Thymus (tissue), 14 donors: ENCODE measurements at places on chromosomes 3 and 15.
A peak's percentile ranks its signal among the peaks of the same experiment; 100 is the strongest.

GRCh38 chr15:87863152-87863551 lies 393.4 kb downstream of the NTRK3 start:
- no peak for DNase-seq

GRCh38 chr15:39695793-39696192 lies 86.8 kb downstream of the FSIP1 start:
- DNase-seq, result no peak

GRCh38 chr3:1190569-1190968 lies 97.7 kb downstream of the CNTN6 start:
- no peak for DNase-seq

- DNase-seq, result no peak
Observed at GRCh38 chr15:62105266-62105665, 38.5 kb downstream of the C2CD4A start.

DNA sequence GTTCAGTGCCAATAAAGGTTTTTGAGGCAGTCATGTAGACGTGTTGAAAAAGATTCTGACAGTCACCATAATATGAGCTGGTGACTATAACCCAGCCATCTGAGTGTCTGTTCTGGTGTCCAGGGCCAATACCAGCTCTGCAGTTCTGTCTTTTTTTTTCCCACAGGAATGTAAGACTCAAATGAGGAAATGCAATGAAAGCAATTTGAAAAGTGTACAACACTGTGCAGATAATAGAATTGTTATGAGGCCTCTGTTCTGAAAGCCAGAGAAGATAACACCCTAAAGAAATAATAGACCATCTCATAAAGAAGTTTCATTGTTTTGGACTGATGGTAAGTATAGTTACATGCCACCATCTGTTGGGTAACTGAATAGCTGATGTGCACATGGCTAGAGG lies 57.1 kb downstream of the CLDN1 start:
- no peak for DNase-seq

DNA sequence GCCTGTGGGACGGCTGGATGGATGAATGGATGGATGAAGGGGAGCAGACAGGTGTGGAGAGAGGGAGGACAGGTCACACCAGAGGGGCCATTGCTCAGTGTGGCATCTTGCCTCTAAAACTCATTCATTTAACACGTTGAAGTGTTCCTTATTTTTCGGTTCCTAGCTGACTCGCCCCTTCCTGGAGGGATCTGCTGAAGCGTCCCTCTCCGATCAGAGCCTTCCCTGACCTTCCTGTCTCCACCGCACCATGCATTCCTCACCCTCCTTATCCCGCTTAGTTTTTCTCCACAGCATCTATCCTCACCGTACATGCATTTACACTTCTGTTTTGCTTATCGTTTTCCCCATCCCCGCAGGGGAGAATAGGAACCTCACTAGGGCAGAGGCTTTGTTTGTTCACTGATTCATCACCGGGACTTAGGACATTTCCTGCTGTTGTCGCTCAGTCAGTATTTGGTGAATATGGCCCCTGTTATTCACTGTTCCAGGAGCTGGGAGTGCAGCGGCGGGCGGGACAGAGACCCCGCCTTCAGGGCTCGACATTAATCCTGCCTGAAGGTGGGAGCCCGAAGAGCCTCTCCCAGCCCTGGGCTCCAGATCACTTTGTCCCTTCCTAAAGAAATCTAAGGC lies 32.0 kb downstream of the FOXL2 start:
- DNase-seq, result no peak

DNA sequence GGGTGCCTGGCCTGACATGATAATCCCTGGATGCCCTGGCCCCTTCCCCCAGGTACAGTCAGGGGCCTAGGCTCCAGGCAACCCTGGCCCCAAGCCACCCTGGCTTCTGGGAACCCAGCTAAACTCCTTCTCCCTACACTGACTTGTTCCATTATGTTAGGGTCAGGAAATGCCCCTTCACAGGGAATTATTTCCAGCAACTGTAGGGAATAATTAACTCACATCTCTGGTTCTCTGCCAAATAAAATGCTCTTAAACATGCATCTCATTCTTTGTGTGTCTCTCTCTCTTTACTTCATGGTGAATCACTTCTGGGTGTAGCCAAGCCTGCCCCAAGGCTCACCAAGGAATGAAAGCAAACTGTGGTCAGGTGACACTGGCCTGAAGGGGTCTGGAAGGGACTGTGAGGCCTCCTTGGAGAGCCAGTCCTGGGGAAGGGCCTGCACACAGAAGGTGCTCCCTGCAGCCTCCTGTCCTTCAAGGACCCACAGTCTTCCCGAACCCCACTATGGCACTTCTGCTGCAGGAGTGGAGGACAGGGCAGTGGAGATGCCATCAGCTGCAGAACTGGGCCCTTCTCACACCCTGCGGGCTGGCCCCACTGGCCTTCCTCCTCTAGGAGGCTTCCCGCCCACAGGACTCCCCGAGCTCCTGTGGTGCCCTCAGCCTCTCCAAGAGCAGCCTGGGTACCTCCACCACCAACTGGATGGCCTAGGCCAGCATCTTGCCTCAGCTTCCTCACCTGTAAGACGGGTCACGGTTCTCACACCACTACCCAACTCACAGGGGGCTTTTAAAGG lies 17.6 kb downstream of the TKT start:
- no peak for DNase-seq

GRCh38 chr3:65531499-65531898 lies 507.2 kb downstream of the MAGI1 start:
- DNase-seq, result no peak

GRCh38 chr3:58588030-58588614 lies 10.9 kb upstream of the FAM107A start:
- DNase-seq, result peak; percentile 24

DNA sequence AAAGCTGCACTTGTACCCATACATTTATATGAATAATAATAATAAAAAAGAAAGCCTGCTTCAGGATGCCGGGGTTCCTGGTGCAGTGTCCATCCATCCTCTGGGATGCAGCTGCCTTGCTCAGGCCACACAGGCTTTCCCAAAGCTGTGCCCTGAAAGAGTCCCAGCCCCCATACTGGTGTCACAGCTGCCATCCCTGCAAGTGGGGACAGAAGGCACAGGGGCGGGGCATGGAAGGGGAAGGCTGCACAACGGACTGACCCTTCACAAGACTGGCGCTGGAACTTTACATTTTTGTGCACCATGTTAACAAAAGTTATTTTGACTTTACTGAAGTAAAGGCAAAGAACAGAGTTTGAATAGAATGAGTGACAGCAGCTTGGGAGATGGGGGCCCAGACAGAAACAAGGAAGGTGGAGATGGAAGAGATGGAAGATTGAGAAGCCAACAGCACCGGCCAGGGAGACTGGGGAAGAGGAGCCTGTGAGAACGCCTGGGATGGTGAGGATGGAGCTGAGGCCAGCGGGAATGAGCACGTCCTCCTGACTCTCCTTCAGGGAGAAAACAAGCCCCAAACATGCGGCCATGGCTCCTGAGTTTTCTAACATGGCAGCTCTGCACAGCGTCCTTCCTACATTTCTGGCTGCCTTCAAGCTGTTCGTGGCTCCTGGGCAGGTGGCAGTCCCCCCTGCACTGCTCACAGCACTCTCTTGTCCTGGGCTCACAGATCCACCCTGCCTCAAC lies 73.1 kb downstream of the ABTB1 start:
- DNase-seq, result no peak

- DNase-seq, result no peak
Observed at GRCh38 chr15:63043335-63044076, 959 bp downstream of the TPM1 start.

DNA sequence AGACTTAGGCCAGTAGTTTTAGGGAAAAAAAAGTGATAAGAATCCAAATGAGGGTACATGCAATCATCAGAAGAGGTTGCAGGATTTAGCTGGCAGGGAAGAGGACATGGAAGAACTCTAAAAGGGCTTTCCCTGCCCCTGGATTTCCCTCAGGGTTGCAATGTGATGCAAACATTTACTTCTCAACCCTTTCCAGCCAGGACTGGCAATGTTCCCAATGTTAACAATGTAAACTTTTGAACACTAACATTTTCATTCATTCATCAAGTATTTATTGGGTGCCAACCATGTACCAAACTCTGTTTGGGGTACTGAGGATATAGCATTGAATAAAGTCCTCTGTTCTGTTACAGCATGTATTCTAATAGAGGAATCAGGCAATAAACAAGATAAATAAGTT lies 349.4 kb upstream of the LRRC3B start:
- no peak for DNase-seq

DNA sequence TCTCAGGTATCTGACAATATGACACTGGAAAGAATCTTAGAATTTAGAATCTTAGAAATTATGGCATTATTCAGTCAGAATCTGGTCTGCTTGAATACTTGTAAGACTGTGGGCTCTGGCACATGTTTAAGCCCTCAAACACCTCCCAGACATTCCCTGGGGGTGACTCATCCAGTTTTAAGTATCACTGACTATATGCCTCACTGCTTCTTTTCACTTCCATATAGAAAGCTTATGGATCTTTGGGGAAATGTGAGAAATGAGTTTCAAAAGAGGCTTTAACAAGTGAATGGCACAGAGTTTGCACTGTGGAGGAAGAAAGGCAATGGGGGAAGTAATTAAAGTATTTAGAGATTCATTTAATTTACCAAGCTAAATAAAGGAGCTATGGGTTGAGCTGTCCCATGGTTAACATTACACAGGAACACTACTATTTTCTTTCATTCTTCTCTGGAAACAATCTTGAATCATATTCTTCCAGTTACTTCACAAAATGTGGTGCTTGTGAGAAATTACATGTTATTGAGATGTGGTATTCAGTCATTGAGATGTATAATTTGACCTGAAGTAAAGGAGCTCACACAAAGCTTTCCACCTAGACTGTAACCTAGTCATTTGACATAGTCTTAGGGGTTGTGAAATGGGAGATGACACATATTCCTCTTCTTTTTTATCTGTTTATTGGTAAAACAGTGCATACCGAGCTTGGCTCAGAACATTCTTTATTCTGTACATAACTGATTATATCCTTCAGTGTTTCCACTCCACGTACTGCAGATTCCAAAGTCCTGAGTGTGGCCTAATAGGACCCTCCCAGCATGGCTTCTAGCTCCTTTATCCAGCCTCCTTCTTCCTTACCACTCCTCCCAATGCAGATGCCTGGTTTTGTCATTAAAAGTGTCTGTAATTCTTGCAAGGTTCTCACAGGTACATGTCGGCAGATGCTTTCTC lies 544.6 kb upstream of the NECTIN3 start:
- no peak for DNase-seq

DNA sequence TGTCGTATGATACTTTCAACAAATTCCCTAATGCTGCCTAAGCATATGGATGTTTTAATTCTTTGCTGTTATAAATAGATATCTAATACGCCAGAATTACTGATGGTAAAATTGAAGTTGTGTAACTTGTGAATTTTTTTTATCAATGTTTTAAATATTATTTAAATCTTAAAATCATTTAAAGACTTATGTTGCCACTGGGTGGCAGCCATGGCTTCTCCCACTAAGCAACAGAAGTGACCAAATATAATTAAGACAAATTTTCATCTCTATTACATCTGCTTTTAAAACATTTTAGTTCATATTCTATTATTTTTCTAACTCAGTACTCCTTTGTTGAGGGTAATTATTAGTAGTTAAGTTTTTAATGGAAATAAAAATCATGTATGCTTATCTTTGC lies 8.1 kb upstream of the IL20RB start:
- DNase-seq, result peak; percentile 17

DNA sequence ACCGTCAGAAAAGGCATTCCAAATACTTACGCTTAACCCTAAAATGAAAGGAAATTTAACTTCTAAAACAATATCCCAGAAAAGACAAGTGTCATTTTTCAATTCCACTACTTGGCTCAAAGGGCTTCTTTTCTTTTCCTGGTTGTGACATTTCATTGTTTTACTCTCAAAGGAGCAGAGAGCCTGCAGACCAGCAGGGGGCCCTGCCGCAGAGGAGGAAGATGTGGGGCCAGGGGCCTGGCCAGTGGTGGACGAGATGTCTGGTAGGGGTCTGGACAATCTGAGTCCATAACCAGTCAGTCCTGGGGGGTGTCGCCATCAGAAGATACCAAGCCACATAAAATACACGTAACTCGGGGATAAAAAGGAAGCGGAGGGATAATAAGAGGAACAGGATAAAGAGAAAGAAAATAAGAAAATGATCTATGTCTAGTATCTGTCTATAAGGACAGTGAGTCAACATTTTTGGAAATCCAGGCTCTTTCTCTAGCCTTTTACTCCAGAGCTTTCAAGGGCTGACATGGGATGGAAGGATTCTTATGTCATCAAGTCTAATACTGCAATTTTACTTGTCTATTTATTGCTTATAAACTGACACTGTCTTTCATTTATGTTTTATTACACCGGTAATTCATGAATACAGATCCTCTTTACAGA lies 54.2 kb upstream of the ARHGEF3 start:
- no peak for DNase-seq

- no peak for DNase-seq
Observed at GRCh38 chr3:115533218-115533617, 90.1 kb upstream of the GAP43 start.

DNA sequence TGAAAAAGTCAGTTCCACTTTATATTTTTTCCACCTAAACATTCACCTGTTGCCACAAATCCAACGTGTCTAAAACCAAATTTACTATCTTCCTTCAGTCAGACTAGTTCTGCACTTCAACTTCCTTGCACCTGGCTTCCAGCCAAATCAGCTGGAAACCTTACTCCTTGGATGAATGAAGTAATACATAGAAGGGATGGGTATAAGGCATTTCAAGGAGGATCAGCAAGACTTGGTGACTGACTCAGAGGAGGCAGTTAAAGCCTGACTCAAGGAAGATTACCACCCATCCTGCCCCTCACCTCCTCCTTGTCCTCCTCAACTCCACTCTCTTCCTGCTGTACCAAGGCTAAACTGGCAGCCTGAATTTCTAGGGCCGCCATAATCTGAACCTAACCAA lies 37.1 kb downstream of the QTRT2 start:
- DNase-seq, result no peak
